ENCODE measurements at places on chromosomes 4 and X.

DNA sequence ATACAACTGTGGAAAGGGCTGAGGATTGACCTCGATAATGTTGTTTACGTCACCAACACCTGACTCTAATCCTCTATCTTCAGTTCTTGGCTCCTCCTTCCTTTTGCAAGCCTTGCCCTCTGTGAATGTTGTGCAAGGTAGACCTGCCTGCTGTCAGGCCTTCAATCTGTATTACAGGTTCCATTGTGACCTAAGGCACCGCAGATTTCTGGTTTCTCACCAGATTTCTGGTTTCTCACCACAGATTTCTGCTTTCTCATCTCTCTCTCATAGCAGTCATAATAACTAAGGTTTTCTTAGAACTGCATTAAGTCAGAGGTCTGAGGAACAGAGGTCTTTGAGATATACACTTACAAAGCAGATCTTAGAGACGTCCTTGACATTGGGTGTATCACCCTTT lies 51.5 kb upstream of the ETNPPL start:
- DNase-seq, result no peak

GRCh38 chr4:4532371-4533154 lies 9.3 kb downstream of the STX18 start:
- DNase-seq, result no peak

GRCh38 chr4:19675172-19675811 lies 576.4 kb upstream of the SLIT2 start:
- DNase-seq, result no peak

GRCh38 chrX:113906168-113906567 lies 677.7 kb upstream of the HTR2C start:
- DNase-seq, result no peak

GRCh38 chr4:38752941-38753806 lies 29.6 kb downstream of the TLR10 start:
- no peak for DNase-seq

DNA sequence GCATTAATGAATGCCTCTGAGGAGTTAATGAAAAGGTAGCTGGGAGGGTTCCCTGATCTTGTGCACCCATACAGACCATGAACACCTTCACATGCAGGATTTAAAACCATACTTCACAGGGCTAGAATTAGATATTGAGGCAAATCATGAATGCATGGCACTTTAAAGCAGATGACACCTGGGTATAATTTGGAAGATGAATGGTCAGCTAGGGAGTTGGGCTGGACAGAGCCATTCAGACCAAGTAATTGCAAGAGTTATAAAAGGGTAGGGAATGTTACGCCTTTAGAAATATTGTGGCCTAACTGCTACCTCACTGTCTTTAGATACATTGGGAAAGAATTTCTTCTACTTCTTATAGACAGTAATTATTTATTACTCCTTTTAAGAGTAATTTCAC lies 89.1 kb upstream of the ZNF827 start:
- DNase-seq, result no peak

DNA sequence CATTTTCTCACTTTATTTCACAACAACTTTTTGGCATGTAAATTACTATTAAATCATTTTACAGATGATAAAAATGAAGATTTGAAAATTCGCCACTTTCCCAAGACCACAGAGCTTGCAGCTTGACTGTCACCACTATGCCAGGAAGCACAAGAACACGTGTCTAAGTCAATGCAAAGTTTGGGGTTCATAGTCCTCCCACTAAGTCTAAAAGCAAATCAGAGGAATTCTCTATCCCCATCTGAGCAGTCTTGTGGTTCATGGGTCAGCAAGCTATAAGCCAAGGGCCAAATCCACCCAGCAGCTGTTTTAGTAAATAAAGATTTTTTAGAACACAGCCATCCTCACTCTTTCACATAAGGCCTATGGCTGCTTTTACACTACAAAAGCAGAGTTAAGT lies 833.3 kb upstream of the INTU start:
- no peak for DNase-seq

DNA sequence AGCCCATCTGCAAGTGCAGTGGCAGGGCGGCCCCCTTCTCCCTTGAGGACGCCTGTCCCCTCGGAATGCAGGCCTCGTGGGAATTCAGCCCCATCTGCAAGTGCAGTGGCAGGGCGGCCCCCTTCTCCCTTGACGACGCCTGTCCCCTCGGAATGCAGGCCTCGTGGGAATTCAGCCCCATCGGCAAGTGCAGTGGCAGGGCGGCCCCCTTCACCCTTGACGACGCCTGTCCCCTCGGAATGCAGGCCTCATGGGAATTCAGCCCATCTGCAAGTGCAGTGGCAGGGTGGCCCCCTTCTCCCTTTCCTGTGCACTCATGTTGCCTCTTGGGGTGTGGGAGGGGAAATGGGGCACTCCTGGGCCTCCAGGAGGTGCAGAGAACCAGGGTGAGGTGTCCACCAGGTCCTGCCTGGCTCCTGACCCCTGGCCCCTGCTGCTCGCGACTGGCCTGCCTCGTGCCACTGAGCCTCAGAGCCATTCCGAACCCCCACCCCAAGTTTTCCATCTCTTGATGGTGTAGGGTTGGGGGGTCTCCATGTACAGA lies 6.8 kb upstream of the SLC26A1 start:
- no peak for DNase-seq

All from activated CD4-positive, alpha-beta T cell treated with anti-CD3 and anti-CD28 coated beads for 24 hours (primary cell).